ENCODE measurements at places on chromosomes 6 and 20.

DNA sequence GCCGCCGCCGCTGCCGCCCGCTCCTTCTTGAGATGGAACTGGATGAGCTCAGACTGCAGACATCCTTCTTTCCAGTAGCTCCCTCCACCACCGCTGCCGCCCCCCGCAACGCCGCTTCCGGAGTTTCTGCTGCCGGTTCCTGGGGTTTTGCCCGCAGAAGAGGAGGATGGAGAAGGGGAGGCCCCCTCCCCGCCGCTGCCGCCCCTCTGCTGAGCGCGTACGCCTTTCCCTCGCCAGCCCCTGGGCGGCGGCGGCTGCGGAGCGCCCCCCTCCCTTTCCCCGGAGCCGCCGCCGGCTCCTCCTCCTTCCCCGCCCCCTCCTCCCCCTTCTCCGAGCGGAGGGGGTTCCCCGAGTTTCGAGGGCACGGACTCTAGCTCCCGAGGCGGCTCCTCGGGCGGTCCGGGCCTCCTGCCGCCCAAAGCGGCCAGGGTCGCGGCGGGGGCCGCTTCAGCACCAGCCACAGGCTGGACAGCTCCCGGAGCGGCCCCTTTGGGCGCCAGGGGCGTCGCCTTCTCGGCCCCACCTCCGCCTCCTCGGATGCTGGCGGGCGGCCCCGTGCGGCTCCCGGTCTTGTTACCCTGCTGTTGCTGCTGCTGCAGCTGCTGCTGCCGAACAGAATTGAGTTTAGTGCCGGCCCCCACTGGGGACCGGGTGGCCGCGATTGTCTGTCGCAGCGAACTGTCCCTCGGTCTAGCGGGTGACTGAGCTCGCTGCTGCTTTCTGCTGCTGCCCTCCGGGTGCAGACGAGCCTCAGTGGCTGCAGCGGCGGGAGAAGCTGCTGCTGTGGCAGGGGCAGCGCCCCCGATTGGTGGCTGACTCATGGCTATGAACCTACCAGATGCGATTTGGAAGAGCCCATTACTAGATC is 3.1 kb downstream of the MTCL3 start:
- peak; percentile 63 for DNase-seq

GRCh38 chr6:85644279-85644762 is 1.6 kb upstream of the SYNCRIP start:
- DNase-seq: no peak

DNA sequence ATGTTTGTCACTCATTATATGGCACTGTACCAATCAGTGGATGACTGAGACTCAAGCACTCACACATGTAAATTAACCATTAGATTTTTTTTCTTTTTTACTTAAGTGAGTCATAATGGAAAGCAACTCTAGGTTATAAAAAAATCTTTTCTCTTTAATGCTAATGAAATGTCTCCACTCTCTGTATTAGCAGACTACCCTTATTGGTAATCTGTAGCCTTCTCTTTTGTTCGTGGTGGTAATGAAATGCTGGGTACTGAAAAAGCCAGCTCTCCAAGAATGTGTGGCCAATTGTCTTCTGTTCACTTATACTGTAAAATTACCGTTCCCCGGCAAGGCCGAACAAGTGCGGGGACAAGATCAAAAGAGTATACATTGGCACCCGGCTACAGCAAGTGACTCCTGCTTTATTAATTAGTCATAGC is 69.0 kb downstream of the AFG1L start:
- no peak for DNase-seq

DNA sequence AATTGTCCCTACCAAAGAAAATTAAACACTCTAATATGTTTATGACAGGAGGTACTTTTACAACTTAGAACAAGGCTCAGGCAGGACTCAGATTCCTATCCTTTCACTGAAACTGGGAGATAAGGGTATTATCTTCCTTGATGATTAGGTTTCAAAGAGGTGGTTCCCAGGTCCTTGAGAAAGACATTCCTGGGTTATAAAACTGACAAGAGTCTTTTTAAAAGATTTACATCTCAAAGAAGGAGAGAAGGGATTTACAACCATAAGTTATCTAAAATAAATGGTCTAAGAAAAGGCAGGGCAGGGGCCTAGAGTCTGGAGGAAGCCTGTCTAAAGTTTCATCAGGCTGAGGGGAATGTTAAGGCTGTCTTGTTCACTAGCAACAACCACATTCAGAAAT is 1492.5 kb downstream of the HACE1 start:
- peak; percentile 70 for DNase-seq

DNA sequence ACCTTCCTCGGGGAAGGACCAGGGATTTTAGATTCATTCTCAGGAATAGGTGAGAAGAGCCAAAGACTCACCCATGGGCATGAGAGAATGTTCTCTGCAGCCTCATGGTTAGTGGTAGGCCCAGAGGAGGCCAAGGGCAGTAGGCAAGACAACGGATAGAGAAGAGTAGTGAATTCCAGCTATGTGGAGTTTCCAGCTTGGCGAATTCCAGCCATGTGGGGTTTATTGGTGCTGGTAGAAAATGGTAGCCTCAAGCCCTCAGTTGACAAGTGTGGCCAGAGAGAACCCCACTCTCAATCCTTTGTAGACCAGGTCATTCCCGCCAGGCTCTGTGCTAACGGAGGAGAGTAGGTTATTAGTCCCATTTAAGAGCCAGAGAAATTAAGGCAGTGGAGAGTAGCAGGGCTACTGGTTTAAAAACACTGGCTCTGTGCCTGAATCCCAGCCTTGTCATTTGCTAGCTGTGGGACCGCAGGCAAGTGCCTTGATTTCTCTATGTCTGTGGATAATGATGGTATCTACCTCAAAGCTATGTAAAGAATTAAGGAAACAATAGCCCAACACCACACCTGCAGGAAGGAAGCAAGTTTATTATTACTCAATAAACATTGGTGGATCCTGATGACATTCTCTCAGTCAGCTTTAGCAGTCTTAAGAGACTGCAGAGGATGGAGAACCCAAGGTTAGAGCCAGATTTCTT is 2.0 kb upstream of the SLC9A8 start:
- no peak for DNase-seq

DNA sequence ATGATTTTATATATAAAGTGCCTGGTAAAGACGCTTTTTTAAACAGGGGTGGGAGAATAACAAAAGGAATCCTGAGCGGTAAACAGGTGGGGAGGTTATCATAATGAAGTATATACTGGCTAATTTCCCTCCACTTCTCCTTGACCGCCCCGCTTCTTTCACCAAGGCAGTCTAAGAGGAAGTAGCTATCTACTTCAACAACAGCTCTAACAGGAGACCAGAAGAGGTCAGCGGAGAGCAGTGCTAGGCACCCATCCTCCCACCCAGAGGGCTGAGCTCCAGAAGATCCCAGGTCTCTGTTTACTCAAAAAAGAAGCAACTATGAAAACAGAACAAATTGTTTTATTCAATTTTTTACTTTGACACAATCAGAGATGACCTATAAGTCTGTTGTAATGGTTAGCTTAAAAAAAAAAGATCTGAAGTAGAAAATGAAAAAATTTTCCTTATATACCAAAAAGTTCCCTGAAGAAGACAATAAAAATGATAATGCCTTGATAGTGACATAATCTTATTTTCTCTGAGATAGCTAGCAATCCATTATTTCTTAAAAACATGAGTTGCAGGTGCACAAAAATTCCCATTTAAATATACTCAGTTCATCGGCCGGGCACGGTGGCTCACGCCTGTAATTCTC is 141.1 kb downstream of the PDSS2 start:
- peak; percentile 55 for DNase-seq

- DNase-seq: no peak
These were observed 899.9 kb downstream of the C6orf118 start for GRCh38 chr6:164409309-164410009.

DNA sequence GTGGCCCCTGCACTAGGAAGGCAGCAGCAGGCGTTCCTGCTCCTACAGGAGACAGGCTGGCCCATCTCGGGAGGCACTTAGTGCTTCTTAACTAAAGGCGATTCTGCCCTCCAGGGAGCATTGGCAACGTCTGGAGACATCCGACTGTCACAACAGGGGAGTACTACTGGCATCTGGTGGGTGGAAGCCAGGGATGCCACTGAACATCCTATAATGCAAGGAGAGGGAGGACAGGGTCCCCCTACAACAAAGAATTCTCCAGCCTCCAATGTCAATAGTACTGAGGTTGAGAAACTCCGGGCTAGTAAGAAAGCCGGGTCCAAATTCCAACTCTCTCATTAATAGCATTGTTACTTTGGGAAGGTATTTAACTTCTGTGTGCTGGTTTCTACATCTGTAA is 119.4 kb upstream of the ARMC2 start:
- DNase-seq: peak; percentile 80

DNA sequence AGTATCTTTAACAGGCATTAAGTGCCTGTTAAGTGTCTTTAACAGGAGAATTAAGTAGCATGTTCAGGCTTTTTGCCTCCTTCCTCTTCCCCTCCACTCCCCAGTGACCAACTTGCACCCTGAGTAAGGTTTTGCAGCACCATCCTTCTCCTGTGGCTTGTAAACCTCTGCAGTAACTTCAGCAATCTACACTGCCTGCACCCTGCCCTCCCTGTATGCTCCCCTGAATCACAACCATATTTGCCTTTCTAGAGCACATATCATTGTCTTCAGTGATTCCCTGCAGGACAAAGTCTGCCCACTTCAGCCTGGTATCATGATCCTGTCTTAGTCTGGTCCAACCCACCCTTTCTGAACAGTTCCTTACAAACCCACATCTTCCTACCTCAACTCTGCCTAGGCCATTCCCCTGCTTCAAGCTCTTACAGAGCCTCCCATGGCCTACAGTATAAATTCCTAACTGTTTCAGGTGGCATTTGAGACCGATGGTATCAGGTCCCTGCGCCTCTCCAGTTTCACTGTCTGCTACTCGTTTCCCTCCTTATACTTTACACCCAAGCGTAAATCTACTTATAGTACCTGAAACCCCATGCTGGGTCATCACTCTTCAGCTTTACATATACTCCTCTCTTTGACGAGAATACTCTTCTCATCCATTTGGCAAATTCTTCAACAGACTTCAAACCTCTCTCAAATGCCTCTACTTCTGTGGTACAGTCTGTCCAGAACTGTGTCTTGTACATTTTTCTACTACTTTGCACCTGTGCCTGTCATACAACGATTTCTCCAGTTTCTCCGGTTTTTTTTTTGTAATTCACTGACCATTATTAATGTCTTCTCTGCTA is 69.8 kb downstream of the ZHX3 start:
- DNase-seq: no peak

- DNase-seq: no peak
These were observed 119.6 kb upstream of the MTHFD1L start for GRCh38 chr6:150745896-150746295.

DNA sequence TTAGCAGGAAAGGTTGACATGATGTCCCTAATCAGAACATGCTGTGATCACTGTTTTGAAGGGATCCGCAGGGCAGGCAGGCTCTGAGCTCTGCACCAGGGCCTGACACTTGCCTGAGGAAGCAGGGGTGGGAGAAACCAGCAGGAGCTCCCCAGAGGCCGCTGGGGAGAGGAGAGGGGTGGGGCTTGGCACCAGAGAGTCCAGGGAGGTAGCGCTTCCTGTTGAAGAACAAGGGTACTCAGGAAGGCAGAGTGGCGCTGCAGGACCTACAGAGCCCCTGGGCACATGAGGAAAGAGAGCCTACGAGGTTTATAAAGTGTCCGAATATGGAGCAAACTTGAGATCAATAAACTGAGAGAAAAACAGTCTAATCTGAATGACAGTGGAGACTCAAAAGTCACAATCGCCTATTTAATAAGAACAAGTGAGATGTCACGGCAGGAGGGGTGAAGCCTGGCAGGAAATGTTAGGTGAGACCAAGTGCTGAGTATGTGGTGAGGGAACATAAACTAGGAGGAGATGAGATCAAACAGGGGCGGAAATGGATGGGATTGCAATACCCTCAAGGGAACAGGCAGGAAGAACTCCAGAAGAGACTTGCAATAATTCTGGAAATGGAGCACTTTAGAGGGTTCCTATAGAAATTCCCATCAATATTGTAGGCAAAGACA is 5.8 kb upstream of the TBXT start:
- no peak for DNase-seq

- no peak for DNase-seq
These were observed 143.3 kb downstream of the KHDC1L start for GRCh38 chr6:73081955-73082354.

GRCh38 chr20:38550274-38550673 is 30.7 kb upstream of the ADIG start:
- DNase-seq: peak; percentile 27

GRCh38 chr6:47061309-47062300 is 19.5 kb upstream of the ADGRF1 start:
- no peak for DNase-seq

GRCh38 chr6:20978151-20978614 is 443.9 kb downstream of the CDKAL1 start:
- no peak for DNase-seq

- no peak for DNase-seq
These were observed 166.2 kb downstream of the SCML4 start for GRCh38 chr6:107657755-107658461.

DNA sequence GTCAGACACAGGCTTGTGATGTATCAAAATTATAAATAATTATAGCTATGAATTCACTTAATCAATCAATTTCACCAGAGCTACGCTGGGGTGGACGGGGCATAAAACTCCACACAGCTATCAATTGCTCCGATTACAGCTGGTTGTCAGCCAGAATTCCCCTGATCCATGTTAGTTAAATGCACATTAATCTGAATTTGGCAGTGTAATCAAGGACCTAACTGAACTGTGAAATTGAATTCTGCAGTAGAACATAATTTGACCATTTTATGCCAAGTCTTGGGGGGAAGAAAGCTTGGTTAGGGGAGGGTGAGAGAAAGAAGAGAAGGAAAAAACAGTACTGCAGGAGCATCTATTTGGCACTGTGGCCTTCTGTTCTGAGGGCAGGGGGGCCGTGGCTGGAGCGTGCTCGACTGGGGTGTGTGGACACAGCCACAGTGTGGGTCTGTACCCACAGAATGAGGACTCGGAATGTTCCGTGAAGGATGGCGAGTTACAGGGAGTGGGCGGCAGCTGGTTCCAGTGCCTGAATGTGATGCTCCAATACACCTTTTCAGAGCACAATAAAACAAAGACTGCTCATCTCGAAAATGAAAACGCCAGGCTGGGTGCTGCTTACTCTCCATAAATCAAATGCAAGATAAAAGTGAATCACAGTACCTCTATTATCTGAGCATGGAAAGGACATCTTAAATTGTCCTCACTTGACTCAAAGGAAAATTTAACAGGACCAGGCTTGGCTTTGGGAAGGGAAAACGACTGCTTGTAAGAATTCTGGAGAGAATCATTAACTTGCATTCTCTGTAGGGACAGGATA is 59.2 kb downstream of the LAMP5 start:
- no peak for DNase-seq

DNA sequence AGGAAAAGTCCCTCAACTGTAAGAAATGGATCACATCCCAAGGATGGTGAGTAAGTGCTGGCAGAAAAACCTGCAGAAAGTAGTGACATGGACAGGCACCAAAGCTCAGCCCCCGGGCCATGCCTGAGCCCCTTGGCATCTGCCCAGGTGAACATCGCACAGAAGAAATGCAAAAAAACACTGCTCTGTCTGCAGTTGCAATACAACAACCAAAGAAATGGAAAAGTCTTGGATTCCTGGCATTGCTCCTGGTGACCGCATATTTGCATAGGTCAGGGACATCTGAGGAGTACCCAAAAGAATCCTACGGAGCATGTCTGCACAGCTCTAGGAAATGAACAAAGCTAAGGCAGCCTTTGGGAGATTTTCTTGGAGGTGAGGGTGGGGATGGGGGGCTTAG is 63.1 kb upstream of the PTPRT start:
- DNase-seq: no peak
